ENCODE measurements at places on chromosomes 7 and 10.

GRCh38 chr10:11147722-11148121 lies 130.1 kb downstream of the CELF2 start:
- DNase-seq = peak; percentile 49

GRCh38 chr7:112757337-112757736 lies 32.9 kb downstream of the TMEM168 start:
- no peak for DNase-seq

DNA sequence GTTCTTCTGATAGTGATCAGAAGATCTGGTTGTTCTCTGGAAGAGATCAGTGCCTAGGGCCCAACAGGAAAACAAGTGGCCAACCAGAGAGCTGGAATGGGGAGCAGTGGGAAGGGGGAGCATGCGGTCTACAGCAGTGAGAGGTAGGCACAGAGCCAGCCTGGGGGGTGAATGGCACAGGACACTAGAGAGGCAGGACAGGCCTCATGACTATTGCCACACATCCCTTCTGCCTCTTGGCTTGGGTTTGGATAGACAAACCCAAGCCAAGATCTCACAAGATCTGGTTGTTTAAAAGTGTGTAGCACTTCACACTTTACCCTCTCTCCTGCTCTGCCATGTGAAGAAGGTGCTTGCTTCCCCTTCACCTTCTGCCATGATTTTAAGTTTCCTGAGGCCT lies 224.4 kb downstream of the ARHGAP12 start:
- no peak for DNase-seq

DNA sequence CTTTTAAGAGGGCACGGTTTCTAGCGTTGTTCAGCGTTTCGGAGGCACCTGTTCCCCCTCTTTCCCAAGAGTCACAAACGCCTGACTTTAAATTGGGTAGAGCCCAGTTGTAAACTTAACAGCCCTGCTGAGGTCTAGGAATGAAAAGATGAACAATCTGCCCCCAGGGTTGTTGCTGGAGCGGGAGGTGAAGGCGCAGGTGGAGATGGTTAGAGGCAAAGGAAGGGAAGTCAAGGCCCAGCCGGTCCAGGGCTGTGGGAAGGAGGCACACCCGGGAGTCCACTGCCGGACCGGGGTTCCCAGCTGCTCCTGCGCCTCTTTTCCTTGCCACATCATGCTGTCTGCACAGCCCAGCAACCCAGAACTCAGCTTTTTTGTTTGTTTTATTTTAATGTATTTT lies 770 bp downstream of the PRXL2A start:
- DNase-seq = no peak

DNA sequence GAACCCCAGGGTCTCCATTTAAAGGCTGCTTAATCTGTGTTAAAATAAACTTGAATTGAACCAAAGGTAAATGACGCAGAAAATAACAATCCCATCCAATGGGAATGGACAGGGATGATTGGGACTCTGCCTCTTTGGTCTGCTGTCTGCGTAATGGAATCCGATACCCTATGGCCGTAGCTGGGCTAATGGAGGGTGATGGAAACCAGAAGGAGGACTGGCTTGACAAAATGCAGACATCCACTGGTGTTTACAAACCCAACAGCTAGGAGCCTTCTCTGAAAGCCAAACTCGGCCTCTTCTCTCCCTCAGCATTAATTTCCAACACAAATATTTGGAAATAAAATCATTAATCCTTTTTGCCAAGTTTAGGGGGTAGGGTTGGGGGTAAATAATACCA lies 162.2 kb upstream of the CHST15 start:
- no peak for DNase-seq

- no peak for DNase-seq
These were observed 221.6 kb downstream of the RNLS start for GRCh38 chr10:88361494-88361893.

DNA sequence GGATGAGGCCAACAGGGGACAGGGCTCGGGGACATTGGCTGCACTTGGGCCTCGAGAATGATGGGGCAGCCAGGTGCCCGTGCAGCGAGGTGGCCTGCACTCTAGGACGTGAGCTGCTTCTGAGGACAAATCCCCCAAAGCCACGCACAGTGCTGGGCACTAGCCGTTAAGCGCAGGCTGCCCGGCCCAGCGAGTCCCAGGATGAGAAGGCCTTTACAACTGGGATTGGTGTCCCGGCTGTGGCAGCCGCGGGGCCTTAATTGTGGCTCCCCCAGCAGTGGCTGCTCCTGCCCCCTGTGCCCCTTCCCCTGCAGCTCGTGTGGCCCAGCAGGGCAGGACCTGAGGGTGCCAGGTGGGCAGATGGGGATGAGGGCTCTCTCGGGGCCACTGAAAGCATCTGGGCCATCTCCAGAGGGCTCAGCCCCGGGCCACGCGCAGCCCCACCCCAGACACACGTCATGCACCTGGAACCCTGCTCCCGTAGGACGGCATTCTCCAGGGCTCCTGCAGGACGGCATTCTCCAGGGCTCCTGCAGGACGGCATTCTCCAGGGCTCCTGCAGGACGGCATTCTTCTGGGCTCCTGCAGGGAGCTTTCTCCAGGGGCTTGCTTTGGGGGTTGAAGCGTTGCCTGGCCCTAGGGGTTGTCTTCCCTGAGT lies 6.6 kb downstream of the PWWP2B start:
- DNase-seq = no peak

GRCh38 chr10:29214551-29214950 lies 74.3 kb upstream of the LYZL1 start:
- no peak for DNase-seq

DNA sequence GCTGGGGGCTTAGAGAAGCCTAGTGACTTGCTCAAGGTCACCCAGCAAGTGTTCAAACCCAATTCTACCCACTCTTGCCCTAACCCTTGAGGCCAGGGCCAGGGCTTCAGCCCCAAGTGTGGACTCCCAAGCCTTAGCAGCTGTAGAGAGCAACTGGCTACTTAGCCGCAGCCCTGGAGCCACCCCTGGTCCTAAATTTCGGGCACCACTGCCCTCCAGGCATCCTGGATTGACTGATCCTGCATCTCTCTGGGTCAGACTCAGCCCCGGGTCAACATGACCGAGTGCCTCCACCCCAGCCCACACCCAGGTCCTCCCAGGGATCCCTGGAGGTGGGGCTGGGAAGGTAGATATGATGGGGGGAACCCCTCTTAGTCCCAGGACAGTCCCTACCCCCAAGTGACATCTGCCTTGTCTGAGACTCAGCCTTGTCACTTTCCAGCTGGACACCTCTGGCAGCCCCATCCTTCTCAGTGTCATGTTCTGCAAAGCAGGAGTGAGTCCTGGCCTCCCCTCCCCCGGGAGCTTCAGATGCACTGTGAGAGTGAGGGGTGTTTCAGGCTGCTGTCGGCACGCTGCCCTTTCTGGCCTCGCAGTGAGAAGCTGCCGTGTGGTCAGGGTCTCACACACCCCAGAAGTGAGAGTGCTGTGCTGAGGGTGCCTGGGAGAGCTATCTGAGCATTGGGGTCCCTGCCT lies 89.8 kb downstream of the ZMIZ1 start:
- no peak for DNase-seq

- DNase-seq = no peak
These were observed 110.8 kb downstream of the TMEM178B start for GRCh38 chr7:141184532-141185190.

DNA sequence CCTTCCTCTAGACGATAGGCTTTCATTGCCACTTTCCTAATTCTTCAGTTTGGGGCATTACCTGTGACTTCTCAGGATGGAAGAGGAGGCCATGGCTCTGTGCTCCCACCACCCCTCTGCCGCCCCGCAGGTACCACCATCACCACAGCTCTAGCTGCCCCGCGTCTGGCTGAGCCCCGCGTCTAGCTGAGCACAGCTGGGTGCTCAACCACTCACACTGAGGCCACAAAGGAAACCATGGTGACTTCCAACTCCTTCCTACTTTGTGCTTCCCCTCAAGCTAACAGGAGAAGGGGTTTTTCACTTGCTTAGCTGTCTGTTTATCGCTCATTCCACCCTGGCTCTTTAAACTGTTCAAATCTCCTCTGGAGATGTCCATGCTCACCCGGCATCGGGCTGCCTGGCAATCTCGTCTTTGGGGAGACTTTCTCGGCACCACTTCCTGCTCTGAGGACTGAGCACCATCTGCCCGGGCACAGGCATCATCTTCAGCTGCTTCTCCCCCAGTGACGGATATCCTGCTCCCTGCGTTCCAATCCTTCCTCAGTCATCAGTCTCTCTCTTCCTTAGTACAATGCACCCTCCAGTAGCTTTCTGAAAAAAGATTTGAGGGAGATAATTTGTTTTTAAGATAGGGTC lies 59.4 kb downstream of the MAD1L1 start:
- no peak for DNase-seq

DNA sequence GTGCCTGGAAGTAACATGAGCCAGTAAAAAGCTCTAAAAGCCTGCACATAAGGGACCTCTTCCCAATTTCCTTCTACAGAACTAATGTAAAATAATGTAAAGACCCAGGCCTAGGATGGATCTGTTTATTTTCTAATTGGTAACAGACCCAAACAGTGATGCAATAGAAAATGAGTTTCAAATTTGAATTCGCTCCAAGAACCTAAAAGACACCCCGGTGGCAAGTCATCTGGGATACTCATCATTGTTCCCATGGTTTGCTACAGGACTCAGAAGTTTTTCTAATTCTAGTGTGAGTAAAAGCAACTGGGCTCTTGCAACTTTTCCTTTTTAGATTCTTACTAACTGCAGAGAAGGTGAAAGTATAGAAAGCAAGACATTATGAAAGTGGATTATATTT lies 271.3 kb upstream of the CACNA2D1 start:
- no peak for DNase-seq

DNA sequence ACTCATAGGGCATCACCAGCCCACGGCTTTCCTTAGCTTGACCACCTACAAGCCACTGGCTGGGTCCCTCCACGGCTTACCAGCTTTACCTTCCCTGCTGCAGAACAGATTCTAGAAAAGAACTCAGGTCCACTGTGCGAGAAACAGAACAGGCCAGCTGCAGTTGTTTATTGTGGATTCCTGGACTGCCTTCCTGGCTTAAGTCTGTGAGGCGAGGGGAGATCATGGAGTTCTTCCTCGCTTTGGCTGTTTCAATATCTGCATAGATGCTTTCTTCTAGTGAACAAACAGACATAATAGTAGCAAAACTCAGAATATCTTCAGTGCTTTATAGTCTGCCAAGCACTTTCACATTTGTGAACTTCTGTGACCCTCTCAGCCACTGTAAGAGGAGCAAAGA lies 162.9 kb upstream of the HABP2 start:
- no peak for DNase-seq

- DNase-seq = no peak
These were observed 24.4 kb downstream of the GLI3 start for GRCh38 chr7:42212541-42213090.

GRCh38 chr10:114821915-114822443 lies 399 bp downstream of the FHIP2A start:
- DNase-seq = no peak

DNA sequence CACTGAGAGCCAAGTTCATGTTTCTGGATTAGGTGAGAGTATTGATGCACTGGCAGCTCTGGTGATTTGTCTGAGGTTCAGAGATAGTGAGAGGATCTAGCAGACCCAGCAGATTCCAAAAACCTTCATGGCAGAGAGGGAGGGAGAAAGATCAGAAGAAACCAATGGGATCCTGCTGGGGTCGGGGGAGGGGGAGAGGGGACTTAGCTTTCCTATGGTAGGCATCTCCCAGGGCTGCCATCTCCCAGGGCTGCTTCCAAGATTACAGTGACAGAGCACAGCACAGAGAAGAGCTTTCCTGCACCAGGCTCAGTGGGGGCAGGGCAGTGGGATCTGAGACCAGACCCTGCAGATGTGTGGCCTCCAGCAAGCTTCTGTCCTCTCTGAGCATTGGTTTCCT lies 76.8 kb upstream of the GDF10 start:
- DNase-seq = no peak

- no peak for DNase-seq
These were observed 127.6 kb upstream of the UNC5B start for GRCh38 chr10:71084818-71085126.

- no peak for DNase-seq
These were observed 143.0 kb downstream of the STK31 start for GRCh38 chr7:23852988-23853387.

GRCh38 chr10:12608761-12609160 lies 259.4 kb downstream of the CAMK1D start:
- DNase-seq = no peak

Measured in activated CD4-positive, alpha-beta T cell treated with anti-CD3 and anti-CD28 coated beads, Interleukin-2, Interleukin-6, amounts not matched to agents 100 ng/mL and 50 ng/mL, durations not matched to agents 16 hours and 8 hours (primary cell).